Fibroblast of lung (primary cell): ENCODE measurements at places on chromosomes 7 and 10.

- DNase-seq = no peak
These were observed 73.2 kb upstream of the CHST15 start for GRCh38 chr10:124166431-124167125.

DNA sequence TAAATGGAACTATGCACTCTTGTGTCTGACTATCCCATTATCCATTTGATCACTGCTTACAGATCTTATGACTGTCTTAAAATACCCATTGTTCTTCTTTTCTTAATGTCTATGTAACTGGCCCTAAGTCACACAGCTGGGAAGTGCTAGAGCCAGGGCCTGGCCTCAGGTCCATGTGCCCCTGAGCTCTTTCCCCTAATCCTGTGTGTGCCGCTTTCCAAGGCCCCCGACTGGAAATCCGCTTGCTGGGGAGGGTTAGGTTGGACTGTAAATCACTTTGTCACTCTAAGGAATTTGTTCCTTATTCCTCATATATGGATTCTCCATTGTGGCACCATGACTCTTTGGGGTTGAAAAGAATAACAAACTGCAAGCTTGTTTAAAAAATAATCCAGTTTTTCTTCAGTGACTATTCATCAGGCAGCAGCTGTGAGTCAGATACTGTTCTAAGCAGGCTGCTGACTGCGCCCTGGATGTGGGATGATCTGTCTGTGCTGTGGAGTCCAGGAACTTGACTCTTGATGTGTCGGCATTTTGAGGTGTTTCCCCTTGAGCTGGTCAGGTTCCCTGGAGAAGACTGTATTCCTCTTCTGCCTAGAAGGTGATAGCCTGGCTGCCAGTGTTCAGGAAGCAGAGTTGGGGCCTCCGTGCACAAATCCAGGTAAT lies 236.3 kb downstream of the SDK1 start:
- DNase-seq = peak; percentile 78

DNA sequence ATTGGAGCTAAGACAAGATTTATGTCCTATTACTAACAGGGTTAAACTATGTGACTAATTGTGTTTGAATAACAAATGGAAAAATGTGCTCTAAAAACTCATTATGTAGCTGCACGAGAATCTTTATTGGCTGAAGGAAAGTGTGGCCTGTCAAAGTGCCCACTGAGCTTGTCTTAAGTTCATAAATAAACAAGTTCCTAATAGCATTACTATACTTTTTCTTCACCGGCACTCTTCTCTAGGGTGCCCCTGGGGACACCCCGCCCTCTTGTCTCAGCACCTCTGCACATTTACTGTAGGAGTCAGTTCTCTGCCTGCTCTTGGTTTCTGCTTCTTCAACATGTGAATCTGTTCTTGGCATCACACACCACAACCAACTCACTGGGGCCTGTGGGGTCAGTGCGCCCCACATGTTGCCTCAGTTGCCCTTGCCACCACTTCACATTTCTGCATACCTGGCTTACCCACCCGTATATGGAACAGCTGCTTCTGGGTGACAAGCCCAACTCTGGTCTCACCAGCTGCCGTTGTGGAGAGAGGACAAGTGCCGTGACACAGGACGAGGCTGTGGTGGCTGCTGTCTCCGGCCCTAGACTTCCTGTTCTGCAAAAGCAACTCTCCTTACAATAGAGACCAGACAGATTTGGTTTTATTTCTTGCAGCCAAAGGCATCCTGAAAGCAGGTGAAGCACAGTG lies 96.3 kb upstream of the DDC start:
- DNase-seq = no peak

DNA sequence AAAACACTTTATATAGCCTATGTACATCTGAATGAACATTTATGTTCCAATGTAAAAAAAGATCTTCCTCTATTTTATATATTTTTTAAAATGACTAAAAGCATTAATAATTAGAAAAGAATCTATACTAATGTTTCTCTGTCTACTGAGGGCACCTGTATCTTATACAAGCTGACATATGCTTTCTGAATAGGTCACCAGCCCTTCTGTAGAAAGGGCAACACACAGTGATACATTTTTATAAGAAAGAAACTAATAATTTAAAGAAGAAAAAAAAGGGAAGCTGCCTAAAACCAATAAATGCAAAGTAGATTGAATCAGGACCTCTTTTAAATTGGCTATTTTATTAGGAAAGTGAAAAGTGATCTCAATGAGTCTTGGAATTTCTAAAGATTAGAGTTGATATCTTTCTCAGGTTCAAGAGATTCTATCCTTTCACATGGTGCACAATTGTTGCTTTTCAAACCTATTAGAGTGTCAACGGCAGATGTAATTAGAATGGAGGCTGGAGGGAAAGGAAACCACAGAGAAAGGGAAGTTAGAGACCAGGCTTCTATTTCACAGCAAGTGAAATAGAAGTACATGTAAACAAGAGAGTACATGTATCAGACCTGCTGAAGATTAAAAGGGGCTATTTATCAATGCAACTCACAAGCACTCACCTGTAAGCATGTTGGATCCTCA lies 6.3 kb downstream of the MTPN start:
- DNase-seq = no peak

DNA sequence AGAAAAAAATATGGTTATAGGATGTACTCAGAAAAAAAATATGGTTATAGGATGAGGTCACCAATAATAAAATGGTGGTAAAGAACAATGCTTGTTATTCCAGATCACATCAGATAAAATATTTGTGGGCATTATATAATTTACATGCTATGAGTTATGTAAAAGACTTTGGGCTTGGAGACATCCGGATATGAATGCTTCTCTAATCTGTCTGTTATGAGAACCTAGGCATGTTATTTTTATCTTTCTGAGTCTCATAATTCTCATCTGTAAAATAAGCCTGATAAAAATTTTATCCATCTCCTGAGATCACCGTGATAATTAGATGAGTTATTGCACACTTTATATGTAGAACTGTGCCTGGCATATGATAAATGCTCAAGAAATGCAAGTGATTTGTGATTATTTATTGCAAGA lies 37.8 kb downstream of the DKK1 start:
- no peak for DNase-seq

GRCh38 chr7:149821191-149822148 lies 16.7 kb upstream of the ZNF862 start:
- no peak for DNase-seq

- DNase-seq = no peak
These were observed 100.3 kb downstream of the MCU start for GRCh38 chr10:72792288-72792687.

GRCh38 chr10:48332166-48332870 lies 25.8 kb downstream of the MAPK8 start:
- DNase-seq = no peak

DNA sequence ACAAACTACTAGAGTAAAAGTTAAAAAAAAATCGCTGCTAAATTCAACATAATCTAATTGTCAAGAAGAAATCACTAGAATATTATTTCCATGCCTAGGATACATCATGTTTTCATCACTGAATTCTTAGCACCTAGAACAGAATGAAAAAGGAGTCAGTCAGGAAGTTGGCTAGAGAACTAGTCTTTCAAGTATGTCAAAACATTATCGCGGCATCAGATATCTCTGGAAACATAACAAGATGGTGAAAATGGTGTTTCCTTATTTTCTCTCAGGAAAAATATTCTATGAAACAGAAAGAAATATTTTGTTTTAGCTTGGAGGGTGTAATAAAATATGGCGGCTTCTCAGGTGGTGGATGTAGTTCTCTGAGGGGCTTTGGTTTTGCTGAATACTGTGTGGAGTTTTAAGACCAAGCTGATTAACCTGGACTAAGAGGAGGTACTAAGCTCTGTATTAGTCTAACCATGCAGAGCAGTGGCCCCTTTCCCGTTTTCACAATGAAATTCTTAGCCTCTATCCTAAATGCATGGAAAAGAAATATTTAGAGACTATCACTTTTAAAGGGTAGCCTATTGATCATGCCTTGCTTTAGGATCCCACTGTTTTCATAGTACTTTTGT lies 205.6 kb downstream of the MDFIC start:
- no peak for DNase-seq

GRCh38 chr7:107007007-107007891 lies 37.3 kb upstream of the PRKAR2B start:
- no peak for DNase-seq

DNA sequence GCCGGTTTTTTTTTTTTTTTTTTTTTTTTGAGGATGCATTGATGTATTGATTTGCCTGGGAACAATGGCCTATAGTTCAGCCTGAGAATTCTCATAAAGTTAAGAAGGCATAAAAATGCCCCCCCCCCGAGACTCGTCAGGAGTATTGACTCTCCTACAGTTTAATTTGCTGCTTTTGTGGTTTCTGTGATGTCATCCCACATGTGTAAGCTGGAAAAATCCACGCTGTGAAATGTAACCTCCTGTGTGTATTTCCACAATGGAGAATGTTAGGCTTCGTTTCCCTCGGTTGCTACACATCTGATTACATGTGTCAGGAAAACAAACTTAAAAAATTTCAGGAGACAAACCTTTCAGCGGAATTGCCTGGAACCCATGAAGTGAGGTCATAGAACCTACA lies 117.9 kb downstream of the FANK1 start:
- peak; percentile 53 for DNase-seq

GRCh38 chr10:101158459-101159058 lies 27.5 kb downstream of the TLX1 start:
- no peak for DNase-seq

DNA sequence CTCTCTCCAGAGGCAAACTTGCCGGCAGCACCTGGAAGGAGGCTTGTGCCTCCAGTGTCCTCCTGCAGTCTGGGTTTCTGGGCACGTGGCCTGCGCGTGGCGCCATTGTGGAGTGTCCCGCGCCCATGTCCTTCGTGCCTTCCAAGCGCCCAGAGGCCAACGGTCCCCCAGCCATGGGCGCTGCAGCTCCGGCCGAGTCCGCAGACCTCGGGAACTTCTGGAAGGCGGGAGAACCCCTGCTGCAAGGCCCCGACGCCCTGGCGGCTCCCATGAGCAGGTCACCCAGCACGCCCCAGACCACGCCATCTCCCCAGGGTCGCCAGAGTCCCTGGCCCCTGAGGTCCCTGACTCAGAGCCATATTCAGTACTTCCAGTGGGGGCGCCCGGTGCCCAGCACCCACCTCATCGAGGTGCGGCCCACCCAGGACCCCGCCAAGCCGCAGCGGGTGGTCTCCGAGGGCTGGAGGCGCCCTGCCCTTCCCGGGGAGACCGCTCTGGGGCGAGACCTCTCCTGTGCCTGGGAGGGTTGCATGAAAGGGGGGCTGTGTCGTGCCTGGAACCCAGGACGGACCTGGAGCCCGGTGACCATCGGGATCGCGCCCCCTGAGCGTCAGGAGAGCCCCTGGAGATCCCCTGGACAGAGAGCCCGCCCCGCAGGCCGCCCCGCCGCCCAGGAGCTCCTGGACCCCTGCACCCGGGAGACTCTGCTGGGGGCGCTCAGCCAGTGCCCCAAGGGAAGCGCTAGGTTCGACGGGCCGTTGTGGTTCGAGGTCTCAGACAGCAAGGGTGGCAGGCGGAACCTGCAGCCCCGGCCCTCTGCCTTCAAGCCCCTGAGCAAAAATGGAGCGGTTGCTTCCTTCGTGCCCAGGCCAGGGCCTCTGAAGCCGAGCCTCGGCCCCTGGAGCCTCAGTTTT lies at the start of gene POM121L12:
POM121L12 (plus strand) TSS at position 135 of the 914 bp plus-strand sequence; CDS start at position 174, 39 bp downstream.
- DNase-seq = no peak

DNA sequence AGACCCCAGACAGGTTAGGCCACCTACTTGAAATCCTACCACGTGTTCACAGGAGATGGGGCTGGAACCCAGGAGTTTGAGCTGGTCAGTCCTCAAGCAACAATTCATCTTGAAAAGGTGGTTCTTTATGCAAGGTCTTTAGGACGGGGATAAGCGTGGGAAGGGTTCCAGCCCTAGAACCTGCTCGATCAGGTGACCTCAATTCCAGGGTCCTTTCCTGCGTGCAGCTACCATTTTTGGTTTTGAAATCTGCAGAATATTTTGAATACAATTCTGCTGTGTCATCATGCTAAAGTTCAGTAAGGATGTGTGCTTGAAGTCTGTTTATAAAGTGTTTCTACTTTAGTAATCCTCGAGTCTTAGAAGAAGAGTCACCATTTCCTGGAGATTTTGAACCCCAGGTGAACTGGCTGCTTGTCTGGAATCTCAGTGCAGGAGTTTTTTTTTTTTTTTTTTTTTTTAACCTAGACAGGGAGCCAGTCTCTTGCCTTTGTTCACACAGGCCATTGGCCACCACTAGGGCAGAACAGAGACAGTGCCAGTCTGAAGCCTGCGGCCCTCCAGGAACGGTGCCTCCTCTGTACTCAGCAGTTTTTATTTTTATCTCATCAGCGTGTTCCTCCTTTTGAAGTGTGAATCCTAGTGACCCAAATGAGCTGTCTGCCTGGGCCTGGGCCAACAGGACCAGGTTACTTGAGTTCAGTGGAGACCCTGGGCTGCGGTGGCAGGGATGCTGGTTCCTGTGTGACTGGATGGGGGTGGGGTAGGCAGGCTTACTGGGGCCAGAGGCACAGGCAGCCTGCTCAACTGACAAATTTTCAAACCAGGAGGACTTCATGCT lies 54.6 kb downstream of the EEPD1 start:
- peak; percentile 73 for DNase-seq

DNA sequence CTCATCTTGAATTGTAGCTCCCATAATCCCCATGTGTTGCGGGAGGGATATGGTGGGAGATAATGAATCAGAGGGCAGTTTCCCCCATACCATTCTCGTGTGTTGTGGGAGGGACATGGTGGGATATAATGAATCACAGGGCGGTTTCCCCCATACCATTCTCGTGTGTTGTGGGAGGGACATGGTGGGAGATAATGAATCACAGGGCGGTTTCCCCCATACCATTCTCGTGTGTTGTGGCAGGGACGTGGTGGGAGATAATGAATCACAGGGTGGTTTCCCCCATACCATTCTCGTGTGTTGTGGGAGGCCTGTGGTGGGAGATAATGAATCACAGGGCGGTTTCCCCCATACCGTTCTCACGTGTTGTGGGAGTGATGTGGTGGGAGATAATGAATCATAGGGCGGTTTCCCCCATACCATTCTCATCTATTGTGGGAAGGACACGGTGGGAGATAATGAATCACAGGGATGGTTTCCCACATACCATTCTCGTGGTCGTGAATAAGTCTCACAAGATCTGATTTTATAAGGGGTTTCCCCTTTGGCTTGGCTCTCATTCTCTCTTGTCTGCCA lies 271.0 kb downstream of the MAD1L1 start:
- DNase-seq = peak; percentile 92

GRCh38 chr10:26869528-26869927 lies 8.8 kb upstream of the ABI1 start:
- no peak for DNase-seq

DNA sequence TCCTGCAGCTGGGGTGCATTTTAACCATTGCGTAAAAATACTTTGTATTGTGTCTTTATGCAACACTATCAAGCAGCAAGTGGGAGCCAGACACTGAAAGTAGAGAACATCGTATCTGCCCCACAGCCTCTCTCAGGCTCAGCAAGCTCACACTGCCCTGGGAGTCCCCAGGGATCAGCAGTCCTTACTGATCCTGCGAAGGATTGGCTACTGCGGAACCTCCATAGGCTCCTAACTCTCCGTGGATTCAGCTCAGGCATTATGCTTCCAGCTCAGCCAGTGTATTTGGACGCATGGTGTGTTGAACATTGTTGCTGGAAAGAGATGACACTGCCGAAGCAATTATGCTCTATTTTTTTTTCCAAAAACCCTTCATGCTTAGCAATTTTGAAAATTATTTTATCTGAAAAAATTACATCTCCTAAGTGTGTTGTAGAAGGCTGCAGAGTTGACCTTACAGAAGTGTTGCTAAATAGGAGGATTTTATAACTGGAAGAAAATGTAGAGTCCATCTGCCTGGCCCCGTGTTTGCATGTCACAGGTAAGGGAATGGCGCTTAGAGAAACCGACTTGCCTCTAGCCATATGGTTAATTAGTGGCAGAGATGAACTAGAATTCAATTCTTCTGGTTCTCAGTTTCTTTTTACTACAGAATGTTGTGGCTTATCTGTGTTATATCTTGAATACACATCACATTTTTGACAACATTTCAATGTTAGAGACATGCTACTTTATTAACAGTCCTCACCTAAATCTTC lies 276.4 kb upstream of the COBL start:
- DNase-seq = no peak
